Panc1 (cell line): ENCODE measurements at places on chromosomes 4 and X.

GRCh38 chr4:34323549-34324320 is 1920.6 kb downstream of the ARAP2 start:
- no peak for DNase-seq

- DNase-seq = no peak
These were observed 30.5 kb downstream of the NELFA start for GRCh38 chr4:1978226-1978625.

DNA sequence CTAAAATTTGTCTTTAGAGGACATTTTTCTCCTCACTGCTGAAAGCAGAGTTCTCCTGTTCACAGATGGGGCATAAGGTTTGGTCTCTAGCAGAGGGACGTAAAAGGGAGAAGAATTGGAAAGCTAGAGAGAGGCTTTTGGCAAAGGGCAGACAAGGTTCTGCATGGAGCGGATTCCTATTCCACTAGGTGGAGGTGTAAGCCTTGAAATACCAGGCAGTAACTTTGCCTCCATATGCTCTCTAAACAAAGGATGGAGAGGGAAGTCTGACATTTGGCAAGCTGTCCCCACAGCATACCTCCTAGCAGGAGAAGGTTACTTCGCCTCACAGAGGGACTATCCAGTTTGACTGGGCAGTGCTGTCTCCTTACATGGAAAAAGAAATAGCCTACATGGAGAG is 174.7 kb downstream of the DACH2 start:
- no peak for DNase-seq

DNA sequence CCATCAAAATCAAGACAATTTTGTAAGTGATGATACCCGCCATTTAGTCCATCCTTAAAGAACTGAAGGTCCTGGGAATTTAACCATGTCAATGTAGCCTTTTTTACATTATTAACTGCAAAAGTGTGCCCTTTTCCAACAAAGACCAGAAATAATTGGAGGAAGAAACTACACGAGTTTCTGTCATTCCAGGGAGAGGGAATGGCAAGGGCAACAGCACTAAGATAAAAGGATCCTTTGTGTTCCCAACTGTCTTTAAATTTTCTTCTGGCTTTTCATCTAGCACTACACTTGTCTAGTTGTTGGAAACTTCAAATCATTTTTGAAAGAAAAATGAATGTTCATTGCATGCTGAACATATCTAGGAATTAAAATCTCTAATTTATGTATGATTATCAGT is 286.2 kb downstream of the GALNTL6 start:
- no peak for DNase-seq

GRCh38 chr4:8185295-8185694 is 13.8 kb upstream of the SH3TC1 start:
- DNase-seq = no peak

DNA sequence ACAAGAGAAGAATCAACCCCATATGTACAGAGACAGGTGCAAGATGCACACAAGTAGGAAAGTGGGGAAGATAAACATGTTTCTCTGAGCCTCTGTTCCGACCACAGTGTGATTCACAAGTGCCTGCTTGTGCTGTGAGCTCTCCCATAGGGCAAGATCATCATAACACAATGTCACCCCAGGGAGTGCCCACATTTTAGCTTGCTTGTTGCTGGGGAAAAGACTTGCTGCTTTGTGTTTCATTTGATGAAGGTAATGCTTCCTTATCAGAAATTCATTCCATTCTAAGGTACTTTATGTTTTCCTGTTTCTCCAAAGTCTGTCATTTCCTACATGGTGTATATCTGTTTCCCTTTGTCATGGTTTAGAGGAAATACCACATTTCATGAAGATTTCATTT is 304.5 kb upstream of the DIPK2B start:
- DNase-seq = no peak

GRCh38 chr4:36255577-36255976 is 11.3 kb upstream of the ARAP2 start:
- no peak for DNase-seq

- DNase-seq = no peak
These were observed 19.7 kb downstream of the MAEA start for GRCh38 chr4:1309261-1310010.

DNA sequence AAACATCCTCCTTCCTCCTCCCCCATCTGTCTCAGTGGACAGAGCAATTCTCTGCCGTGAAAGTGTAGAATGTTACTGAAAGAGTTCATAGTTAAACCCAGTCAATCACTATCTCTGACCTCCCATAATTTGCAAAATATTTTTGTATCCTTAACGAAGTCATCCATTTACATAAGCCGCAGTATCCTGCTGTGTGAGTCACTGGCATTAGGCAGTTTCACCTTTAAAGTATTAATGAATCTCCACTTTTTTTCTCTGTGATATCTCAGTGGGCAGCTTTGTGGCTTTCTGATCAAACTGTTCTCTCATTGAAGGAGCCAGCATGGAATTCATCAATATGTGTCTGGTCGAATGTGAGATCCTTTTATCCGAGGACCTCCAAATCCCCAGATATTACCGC is 678.6 kb upstream of the TENM3 start:
- no peak for DNase-seq

- no peak for DNase-seq
These were observed 523.6 kb downstream of the TRAM1L1 start for GRCh38 chr4:116561768-116562167.

DNA sequence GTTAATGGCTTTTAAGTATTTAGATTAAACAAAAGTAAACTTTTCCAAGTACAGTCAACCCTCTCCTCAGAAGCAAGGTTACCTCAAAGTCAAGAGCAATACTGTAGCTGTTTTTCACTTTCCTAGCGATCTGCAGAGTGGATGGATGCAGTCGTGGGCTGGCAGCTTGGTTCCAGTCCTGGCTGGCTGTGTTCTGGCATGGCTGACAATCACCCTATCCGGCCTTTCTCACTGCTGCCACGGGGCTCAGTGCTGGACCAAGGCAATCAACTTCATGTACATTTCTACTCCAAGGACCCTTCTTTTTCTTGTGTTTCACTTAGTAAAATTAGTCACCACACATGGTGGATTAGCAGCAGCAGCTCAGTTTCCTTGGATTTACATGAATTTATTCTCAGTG is 208.3 kb downstream of the GABRB1 start:
- DNase-seq = no peak

DNA sequence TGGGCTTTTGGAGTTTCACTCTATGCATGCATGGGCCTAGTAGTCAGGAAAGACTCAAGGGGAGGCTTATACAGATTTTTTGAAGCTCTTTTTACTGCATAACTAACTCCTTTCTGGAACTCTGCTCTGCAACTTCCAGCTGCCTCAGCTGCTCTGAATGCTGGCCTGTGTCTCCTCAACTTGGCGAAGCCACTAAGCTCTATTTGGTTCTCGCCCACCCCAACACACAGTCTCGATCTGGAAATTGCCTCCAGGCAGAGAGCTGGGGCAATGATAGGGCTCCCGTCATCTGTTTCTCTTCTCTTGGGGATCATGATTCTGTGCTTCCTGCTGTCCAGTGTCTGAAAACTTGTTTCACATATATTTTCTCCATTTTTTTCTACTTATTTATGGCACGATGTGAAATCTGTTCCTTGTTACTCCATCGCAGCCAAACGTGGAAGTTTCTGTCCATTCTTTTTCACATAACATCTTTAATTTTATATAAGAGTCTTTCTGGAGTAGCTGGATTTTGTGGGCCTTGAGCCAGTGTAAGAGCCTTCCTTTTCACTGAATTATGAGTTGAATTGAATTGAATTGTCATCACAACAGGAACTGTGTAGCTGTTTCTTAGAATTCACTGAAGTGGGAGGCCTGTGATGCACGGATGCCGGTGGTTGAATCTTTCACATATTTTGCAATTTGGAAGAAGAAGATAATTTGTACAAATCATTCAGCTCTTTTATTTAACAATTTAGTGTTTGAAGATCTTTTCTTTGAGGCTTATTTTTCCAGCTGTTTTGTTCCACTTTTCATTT is 9.0 kb downstream of the ZNF275 start:
- DNase-seq = no peak

- DNase-seq = no peak
These were observed 180.7 kb downstream of the GASK1B start for GRCh38 chr4:157992038-157992705.

GRCh38 chr4:10629394-10629793 is 55.2 kb downstream of the CLNK start:
- no peak for DNase-seq

DNA sequence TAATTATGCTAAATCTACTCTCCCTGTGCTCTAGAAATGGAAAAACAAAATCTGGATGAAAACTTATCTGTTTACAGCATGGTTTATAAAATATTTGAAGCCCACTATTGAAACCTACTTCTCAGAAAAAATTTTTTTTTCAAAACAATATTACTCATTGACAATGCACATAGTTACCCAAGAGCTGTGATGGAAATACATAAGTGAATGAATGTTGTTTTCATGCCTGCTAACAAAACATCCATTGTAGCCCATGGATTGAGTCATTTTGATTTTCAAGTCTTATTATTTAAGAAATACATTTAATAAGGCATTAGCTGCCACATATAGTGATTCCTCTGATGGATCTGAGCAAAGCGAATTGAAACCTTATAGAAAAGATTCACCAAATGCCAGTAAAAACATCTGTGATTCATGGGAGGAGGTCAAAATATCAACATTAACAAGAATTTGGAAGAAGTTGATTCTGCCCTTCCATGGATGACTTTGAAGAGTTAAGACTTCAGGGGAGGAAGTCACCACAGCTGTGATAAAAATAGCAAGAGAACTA is 144.7 kb upstream of the HHIP start:
- no peak for DNase-seq
